ENCODE measurements at places on chromosomes 5 and 9.

DNA sequence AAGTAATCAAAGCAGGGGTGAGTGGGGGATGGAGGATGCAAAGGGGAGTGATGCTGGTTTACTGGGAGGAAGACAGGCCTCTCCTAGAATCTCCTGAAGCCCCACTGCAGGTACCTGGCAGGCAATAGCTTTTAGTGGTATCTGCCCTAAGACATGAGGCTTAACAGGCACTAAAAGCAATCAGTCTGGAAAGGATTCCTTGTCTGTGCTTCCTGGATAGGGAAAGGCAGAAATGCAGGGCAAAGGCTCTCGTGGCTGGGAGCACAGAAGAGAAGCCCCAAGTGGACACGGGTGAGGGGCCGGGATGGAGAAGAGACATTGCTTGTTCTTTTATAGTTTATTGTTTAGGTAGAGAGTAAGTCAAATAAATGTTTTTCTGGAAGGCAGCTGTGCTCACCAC is 40.1 kb downstream of the CCNJL start:
- no peak for DNase-seq

DNA sequence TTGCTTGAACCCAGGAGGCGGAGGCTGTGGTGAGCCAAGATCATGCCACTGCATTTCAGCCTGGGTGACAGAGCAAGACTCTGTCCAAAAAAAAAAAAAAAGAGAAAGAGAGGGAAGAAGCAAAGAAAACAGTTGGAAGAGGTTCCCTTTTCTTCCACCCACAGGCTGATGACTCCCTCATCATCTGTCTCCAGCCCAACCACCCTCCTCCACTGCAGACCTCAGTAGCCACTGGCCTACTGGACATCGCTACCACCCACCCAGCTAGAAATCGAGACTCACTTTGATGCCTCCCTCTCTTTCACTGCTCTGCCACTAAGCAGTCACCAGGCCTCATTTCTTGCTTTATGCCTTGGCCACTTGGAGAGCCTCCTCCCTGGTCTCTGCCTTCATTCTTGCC is 71.2 kb downstream of the NIPSNAP3B start:
- DNase-seq = no peak

DNA sequence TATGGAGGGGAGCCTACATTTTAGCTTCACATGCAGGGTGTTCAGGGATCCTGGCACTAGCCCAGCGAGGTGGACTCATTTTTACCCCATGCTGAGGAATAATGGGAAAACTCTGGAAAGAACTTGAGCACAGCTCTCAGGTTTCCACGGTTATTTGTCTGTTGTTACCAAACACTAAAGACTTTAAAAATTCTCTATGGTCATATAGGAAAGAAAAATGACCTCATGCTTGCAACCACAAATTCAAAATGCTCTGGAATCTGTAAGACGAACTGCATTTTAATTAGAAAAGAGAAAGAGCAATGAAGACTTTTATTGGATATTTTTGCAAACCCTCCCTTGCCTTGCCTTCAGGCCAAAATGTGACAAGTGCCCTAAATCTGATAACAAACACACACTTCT is 606.9 kb downstream of the EBF1 start:
- DNase-seq = no peak

GRCh38 chr9:70484232-70485130 is 70.0 kb upstream of the KLF9 start:
- peak; percentile 57 for DNase-seq

- DNase-seq = no peak
Measured at GRCh38 chr9:129184219-129184524, 6.1 kb upstream of the IER5L start.

DNA sequence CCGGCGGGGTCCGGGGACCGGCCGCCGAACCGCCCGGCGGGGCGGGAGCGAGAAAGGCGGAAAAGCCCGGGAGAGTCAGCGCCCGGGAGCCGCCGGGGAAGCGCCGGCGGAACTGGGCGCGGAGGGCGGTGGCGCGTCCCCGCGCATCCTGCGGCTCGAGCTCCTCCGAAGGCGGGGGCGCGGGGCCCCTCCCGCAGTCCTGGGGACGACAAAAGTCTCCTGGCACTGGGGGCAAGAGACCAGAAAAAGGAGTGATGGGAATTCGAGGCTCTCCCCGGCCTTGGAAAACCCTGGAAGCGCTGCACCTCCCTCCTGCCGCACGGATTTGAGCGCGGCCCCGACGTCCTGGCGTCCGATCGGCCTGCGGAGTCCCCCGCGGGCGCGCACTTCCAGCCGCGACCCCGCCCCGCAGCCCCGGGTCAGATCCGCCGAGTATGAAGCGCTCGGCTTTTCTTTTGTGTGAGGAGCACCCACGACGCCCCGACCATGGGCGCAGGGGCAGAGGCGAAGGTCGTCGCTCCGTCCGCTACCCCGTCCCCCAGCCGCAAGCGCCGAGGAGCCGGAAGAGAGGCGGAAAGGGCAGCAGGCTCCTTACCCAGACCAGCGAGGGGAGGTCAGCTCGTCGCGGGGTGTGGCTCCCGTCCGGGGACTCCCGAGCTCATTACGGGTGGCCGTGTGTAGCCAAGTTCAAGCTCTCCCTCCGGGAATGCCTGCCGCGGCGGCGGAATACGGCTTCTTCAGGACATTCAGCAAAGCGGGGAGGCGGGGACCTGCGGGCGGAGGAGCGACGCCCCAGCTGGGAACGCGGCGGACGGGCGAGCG is at the start of gene EPB41L4A:
EPB41L4A (minus strand) TSS at position 114 of the 822 bp plus-strand sequence. CDS start 238 bp downstream, outside the sequence.
- peak; percentile 43 for DNase-seq

DNA sequence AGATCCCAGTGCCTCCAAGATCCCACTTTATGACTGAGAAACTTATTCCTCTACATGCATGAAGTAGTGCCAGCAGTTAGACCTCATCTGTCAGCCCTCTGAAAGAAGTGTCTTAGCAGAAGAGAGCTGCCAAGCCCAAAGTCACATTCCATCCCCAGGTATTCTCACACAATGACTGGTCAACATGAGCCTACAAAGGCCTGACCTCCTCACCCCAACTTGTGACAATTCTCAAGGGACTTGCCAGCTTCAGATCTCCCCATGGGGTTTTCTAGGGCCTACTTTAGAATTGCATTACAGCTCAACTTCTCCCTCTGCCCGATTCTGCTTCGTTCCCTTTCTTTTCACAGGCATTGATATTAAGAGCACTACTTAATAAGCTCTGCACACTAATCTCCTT is 393.8 kb upstream of the SLC30A5 start:
- DNase-seq = no peak

- no peak for DNase-seq
Measured at GRCh38 chr5:67437905-67438845, 241.6 kb upstream of the CD180 start.

- DNase-seq = no peak
Measured at GRCh38 chr5:135157421-135158313, 123.6 kb upstream of the PITX1 start.

- DNase-seq = no peak
Measured at GRCh38 chr9:32292611-32293010, 91.8 kb upstream of the ACO1 start.

DNA sequence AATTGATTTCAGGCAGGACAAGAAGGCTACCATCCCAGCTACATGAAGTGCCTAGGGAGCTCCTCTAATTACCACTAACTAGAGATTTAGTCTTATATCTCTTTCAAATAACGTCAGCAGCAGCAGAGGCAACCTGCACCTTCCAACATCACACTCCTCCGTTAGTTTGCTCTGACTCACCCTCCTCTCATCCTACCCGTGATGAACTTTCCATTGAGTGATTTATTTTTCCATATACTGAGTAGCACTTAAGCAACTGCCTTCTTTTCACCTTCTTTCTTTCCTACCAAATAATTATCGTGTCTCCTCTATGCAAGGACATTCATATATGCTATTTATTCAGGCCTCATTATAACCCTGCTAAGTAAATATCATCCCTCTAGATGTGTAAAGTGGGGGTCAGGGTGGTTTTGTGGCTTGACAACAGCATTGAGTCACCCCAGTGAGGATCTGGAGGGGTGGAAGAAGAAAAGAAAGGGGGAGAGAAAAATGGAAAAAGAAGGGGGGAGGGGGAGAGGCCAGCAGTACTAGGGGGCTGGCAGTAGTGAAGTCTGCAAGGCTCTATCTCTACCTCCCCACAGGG is 64.6 kb upstream of the CAST start:
- no peak for DNase-seq

DNA sequence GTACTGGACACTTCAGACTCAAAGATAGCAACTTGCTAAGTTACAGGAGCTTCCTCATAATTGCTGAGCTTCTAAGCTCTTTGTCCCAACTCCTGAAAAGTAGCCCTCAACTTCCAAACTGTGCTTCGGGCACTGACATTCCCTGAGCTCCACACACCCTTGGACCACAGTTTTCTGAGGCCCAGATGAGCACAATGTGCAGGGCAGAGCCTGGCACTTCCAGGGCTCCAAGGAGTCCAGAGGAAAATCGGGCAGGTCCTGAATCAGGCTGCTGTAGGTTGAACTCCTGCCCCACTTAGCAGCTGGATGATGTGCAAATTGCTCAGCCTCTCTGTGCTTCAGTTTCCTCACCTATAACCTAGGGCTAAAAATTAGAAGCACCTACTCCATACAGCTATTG is 54.6 kb upstream of the KCNIP1 start:
- no peak for DNase-seq

GRCh38 chr9:96892131-96892530 is 36.5 kb upstream of the NUTM2G start:
- no peak for DNase-seq

GRCh38 chr5:88401686-88402085 is 133.0 kb upstream of the TMEM161B start:
- no peak for DNase-seq

- DNase-seq = no peak
Measured at GRCh38 chr5:161410640-161411039, 135.9 kb downstream of the GABRB2 start.

DNA sequence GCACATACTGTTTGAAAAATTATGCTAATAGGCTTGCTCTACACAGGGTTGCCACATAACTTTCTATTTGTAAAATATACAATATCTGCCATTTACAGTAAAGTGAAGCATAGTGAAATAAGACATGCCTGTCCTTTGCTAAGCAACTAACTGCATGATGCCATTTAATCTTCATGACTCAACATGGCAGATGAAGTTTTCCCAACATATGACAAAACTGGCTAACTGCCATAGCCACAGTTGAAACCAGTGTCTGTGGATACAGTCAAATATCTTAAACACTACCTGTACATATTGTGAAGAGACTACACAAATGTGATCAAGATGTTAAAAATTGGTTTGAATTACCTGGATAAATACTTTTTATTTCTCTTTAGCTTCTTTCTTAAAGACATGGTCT is 3.1 kb upstream of the DMAC1 start:
- DNase-seq = no peak

GRCh38 chr5:157713830-157714595 is 17.2 kb upstream of the THG1L start:
- DNase-seq = no peak

GRCh38 chr5:150406103-150406722 is 6.5 kb downstream of the CD74 start:
- no peak for DNase-seq

GRCh38 chr5:9054821-9055589 is 490.9 kb downstream of the SEMA5A start:
- DNase-seq = no peak

DNA sequence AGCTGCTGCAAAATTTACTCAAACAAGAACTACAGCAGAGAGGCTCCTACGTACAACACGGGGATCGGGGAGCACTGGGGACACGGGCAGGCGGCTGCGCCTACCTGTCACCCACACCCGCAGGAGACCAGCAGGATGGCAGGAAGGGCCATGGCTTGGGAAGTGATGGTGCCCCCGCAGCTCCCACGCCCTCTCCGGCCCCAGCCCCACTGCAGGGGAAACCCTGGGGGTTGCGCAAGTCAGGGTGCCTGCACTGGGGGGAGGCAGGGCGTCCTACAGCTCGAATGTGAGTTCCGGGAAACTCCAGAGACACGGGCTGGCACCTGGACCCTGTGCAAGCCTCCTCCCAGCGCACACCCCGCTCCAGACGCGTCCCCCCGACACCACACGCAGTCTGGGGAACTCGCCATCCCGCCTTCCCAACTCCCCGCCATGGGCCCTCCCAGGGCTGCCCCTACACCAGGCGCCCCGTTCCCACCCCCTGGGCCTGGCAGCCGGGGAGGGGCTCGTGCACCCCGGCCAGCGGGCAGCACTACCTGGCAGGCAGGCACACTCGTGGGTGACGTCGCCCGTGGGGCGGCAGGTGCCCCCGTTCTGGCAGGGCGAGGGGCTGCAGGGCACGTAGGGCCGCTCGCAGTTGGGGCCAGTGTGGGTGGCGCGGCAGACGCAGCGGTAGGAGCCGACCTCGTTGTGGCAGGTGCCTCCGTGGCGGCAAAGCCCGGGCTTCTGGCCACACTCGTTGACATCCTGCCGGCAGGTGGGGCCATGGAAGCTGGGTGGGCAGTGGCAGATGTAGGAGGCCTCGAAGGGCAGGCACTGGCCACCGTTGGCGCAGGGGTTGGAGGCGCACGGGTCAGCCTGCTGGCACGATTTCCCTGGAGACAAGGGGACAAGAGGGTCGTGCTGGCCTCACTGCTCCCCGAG is 23.3 kb downstream of the NOTCH1 start:
- no peak for DNase-seq

GRCh38 chr5:94288937-94289336 is 329.5 kb downstream of the KIAA0825 start:
- no peak for DNase-seq

- no peak for DNase-seq
Measured at GRCh38 chr5:60036192-60036938, 142.8 kb upstream of the PDE4D start.

GRCh38 chr5:11277323-11277722 is 516.3 kb upstream of the DAP start:
- DNase-seq = no peak

- no peak for DNase-seq
Measured at GRCh38 chr9:121452085-121452484, 47.6 kb downstream of the GGTA1 start.

- no peak for DNase-seq
Measured at GRCh38 chr5:143576711-143577484, 173.4 kb upstream of the NR3C1 start.

DNA sequence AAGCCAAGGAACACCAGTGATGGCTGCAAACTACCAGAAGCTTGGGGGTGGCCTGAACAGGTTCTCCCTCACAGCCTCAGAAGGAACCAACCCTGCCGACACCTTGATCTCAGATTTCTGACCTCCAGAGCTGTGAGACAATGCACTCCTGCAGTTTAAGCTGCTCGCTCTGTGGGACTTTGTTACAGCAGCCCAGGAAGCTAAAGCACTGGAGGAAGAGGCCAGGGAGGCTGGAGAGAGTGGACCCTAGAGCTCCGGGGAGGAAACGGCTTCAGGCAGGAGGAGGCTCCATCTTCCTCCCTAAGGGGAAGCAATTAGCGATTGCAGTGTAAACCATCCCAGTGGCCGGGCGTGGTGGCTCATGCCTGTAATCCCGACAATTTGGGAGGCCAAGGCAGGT is 25.1 kb downstream of the BARX1 start:
- DNase-seq = no peak

- no peak for DNase-seq
Measured at GRCh38 chr9:110938242-110938641, 100.0 kb downstream of the LPAR1 start.

DNA sequence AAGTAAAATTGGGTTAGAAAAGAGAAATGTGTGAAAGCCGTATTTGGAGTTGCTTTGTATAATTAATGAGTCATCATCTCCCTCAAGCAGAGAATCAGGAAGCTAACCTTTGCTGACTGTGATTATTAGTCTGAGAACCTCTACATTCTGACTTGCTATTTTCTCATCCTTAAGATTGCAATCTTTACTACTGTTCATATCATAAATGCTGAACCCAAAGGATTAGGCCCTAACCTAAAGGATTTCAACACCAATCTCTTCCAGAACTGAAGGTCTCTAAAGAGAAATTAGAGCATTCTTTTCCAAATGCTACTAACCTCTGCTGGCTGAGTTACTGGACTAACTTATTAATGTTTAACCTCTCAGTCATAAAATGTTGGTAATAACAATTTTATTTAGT is 538.1 kb upstream of the MEF2C start:
- DNase-seq = peak; percentile 13
